ENCODE measurements at places on chromosomes 2 and 18.

DNA sequence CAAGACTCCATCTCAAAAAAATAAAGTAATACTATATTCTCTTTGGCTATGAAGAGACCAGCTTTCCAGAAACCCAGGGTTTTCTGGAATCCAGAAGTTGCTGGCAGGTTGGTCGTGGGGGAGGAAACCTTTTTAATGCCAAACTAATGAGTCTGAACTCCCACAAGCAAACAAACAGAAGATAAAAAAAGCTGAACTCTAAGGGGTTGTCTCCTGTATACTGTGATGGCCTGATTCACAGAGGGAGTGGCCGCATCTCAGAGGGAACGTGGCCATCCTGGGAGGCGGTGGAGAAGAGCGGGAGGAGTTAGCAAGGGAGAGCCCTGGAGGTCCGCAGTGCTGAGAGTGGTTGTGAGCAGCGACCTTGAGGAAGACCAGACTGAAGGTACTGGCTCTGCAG is 36.1 kb downstream of the LIMS1 start:
- no peak for DNase-seq
- H3K4me1 ChIP-seq: peaks cover 3% of the 10 kb centered on the region
- H3K36me3 ChIP-seq: no peaks in the 10 kb centered on the region
- H3K4me3 ChIP-seq: no peak overlapping the region
- no peak overlapping the region for H3K27ac ChIP-seq

DNA sequence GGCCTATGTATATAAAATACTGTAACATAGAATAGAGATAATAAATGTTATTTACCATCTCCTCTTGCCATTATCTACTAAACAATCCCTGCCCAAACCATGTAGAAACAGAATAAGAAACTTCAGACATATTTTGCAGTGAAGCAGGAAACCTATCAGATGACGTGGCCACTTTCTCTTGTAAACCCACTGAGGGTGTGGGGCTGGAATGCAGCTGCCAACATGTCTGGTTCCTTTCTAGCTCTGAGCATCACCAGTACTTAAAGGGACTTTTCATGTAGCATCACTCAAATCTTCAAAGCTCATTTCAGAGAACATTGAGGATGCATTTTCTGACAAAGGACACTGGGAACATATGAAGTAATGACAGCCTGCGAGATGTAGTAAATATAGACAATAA is 251.8 kb downstream of the LPIN1 start:
- no peak overlapping the region for H3K27ac ChIP-seq
- peaks cover 12% of the 10 kb centered on the region for H3K36me3 ChIP-seq
- no peak for DNase-seq
- no peak overlapping the region for H3K4me3 ChIP-seq

- no peaks in the 10 kb centered on the region for H3K4me1 ChIP-seq
- no peak overlapping the region for H3K27ac ChIP-seq
- H3K27me3 ChIP-seq: no peaks in the 10 kb centered on the region
- H3K36me3 ChIP-seq: no peaks in the 10 kb centered on the region
- DNase-seq: no peak
Measured at GRCh38 chr18:43776997-43777396, 499.7 kb upstream of the SYT4 start.

DNA sequence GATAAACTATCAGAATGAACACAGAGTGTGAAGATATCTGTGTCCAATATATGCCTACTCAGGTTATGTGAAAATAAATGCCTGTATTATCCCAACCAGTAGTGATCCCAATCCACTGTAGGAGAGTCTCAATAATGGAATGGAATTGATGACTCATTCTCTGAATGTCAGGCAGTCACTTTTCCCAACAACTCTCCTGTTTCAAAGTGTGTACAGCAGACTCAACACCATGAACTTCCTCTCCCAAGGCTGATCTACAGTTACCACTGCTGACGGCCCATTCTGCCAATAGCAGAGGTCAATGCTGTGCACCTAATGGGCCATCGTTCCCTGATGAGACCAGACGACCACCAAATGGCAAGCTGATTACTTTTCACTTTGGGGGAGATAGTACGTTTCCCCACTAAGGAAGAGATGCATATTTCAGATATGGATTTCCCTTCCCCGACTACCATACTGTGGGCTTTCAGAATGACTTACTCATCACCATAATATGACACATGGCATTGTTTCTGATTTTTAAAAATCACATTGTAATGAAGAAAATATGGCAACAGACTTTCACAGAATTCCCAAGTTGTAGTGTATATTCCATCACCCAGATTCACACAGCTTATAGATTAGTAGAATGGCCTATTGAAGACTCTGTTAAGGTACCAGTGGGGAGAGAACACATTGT is 601.7 kb upstream of the VRK2 start:
- no peak overlapping the region for H3K4me3 ChIP-seq
- no peaks in the 10 kb centered on the region for H3K4me1 ChIP-seq
- no peak overlapping the region for H3K27ac ChIP-seq
- no peaks in the 10 kb centered on the region for H3K36me3 ChIP-seq

Measured in H9 (cell line).